Naive thymus-derived CD8-positive, alpha-beta T cell (primary cell): ENCODE measurements at places on chromosomes 11 and 22. TPM values are rescaled to one million over a fixed set of nuclear protein-coding genes. Genes with fewer than 3 reads are reported as not detected.

DNA sequence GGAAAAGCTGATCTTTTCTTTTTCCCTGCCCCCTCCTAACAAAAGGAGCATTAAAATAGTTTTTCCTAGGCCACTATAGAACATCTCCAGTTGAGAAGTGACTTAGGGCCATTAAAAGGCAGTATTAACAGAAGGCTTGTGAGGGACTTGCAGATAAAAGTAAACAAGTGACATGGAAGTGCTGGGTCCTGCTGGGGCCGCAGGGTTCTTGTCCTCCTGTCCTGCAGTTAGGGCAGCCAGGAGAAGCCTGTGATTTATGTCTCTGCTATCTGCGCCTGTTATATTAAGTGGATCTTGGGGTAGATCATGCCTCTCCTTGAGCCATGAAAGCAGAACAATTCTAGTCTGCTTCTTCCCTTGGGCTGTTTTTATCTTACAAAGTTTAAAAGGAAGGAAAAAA lies 271.4 kb upstream of the C11orf87 start:
- no peak overlapping the region for H3K4me3 ChIP-seq
- no peaks in the 10 kb centered on the region for H3K27me3 ChIP-seq
- no peak for DNase-seq
- H3K27ac ChIP-seq, result no peak overlapping the region
- H3K36me3 ChIP-seq, result no peaks in the 10 kb centered on the region
- no peaks in the 10 kb centered on the region for H3K4me1 ChIP-seq

DNA sequence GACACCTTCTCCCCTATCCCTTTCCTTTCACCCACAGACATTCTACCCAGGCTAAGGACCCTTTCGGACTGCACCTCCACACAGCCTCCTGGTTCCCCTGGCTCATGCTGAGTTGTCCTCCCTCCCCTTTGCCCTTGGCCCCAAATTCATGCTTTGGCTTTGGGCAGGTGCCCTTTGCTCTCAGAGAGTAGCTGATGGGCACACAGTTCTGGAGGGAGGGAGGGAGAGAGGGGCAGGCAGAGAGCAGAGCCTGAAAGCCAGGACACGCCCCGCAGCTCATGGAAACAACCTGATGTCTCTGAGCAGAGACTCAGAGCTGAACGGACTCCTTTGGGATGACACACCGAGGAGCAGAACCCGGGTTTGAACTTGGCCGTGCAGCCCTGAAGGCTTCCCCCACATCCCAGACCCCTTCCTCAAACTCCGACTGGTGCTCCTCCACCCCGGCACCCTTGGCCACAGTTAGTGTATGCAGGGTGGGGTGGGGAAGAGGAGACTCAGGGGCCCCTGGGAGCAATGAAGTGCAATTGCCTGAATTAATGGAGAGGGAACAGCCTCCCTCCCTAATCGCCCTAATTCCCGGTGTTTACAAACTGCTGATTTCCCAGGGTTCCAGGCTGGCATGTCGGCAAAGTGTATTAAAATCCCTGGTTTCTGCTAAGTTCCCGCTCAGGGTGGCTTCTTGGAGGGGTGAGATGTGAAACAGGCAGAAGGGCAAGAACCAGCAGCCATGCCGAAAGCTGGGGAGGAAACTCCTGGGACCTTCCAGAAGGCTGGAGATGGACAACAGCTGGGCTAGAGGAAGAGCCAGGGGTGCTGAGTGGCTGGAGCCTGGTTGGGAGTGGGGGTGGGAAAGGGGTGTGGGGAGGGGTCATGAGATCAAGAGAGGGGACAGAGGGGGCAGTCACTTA lies 71.2 kb upstream of the SHISAL1 start:
- no peak for DNase-seq
- H3K4me1 ChIP-seq, result peaks cover 2% of the 10 kb centered on the region
- no peaks in the 10 kb centered on the region for H3K36me3 ChIP-seq
- H3K27ac ChIP-seq, result no peak overlapping the region

DNA sequence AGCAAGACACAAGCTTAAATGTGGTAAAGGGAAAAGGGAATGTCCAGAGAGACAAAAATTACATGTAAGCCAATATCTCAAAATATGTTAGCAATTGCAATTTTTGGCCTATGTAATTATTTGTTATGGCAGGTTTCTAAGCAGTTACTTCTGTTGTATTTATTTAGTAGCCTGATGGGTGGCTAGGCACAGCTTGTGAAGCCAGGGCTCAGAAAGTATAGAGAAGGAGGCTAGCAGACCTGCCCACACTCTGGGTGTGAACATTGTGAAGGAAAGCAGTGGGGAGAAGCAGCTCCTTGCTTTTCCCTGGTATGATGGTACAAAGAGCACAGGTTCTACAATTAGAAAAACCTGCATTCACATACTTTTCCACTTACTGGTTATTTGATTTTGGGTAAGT lies 196.5 kb upstream of the PGR start:
- H3K36me3 ChIP-seq, result no peaks in the 10 kb centered on the region
- DNase-seq, result no peak
- H3K4me1 ChIP-seq, result no peaks in the 10 kb centered on the region
- no peak overlapping the region for H3K27ac ChIP-seq
- no peaks in the 10 kb centered on the region for H3K27me3 ChIP-seq

TECTA gene
- total RNA-seq, result 0.58 TPM

GRCh38 chr11:121964591-121964990 lies 151.4 kb downstream of the BLID start:
- H3K4me3 ChIP-seq, result no peak overlapping the region
- no peak for DNase-seq
- no peak overlapping the region for H3K27ac ChIP-seq
- H3K36me3 ChIP-seq, result no peaks in the 10 kb centered on the region

GRCh38 chr11:122096272-122097112 lies 19.5 kb downstream of the BLID start:
- H3K4me3 ChIP-seq, result no peak overlapping the region
- peaks cover 43% of the 10 kb centered on the region for H3K27me3 ChIP-seq
- peaks cover 4% of the 10 kb centered on the region for H3K4me1 ChIP-seq

- H3K27ac ChIP-seq, result no peak overlapping the region
- peaks cover 4% of the 10 kb centered on the region for H3K36me3 ChIP-seq
- DNase-seq, result no peak
- H3K27me3 ChIP-seq, result peaks cover 3% of the 10 kb centered on the region
- H3K4me1 ChIP-seq, result no peaks in the 10 kb centered on the region
Measured at GRCh38 chr11:112417339-112417738, 156.7 kb upstream of the PLET1 start.

DNA sequence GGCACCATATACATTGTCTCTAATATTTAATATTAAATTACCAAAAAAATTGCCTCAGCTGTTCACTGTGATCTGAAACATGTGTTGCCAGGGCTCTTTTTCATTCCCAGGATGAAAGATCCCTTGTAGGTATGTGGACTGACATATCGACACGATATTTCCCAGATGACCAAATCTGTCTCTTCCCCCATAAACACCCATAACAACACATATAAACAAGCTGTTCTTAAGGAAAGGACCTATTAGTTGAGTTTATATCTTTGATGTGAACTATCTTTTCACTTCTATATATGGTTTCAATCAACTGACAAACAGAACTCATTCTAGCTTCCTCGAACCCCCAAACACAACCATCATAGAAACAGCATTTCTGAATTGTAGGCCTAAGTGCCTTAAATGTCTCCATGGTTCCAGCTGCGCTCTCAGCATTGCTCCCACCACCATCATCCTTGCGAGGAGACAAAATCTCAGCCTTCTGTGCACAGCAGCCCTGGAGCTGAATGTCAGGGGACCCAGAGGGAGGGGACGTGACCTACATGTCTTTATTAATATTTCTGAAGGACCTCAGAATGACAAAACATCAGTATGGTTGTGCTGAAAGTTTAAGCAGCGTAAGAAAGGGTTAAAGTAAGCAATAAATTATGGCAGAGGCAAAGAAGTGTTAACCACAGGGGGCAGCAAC lies 67.0 kb downstream of the ETS1 start:
- H3K4me3 ChIP-seq, result peak overlapping the region; percentile 99
- no peak for DNase-seq
- no peaks in the 10 kb centered on the region for H3K27me3 ChIP-seq
- peak overlapping the region; percentile 95 for H3K27ac ChIP-seq

OR51A7 gene
- total RNA-seq, result not detected

TREH gene
- total RNA-seq, result not detected

GRCh38 chr11:95556342-95557163 lies 233.0 kb downstream of the FAM76B start:
- H3K27me3 ChIP-seq, result no peaks in the 10 kb centered on the region
- no peak overlapping the region for H3K4me3 ChIP-seq
- DNase-seq, result no peak
- peaks cover 7% of the 10 kb centered on the region for H3K4me1 ChIP-seq

DNA sequence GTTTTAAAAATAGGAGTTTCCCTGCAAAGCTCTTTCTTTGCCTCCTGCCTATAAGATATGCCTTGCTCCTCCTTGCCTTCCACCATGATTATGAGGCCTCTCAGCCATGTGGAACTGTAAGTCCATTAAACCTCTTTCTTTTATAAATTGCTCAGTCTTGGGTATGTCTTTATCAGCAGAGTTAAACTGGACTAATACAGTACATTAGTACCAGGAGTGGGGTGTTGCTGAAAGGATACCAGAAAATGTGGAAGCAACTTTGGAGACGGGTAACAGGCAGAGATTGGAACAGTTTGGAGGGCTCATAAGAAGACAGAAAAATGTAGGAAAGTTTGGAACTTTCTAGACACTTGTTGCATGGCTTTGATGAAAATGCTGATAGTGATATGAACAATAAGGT lies 709.9 kb downstream of the LUZP2 start:
- DNase-seq, result no peak
- no peak overlapping the region for H3K27ac ChIP-seq
- no peaks in the 10 kb centered on the region for H3K27me3 ChIP-seq
- no peaks in the 10 kb centered on the region for H3K36me3 ChIP-seq
- no peaks in the 10 kb centered on the region for H3K4me1 ChIP-seq

SMC1B gene
- total RNA-seq, result not detected

STARD10 gene
- total RNA-seq, result 11.8 TPM

CHRM4 gene
- total RNA-seq, result 0.25 TPM

DNA sequence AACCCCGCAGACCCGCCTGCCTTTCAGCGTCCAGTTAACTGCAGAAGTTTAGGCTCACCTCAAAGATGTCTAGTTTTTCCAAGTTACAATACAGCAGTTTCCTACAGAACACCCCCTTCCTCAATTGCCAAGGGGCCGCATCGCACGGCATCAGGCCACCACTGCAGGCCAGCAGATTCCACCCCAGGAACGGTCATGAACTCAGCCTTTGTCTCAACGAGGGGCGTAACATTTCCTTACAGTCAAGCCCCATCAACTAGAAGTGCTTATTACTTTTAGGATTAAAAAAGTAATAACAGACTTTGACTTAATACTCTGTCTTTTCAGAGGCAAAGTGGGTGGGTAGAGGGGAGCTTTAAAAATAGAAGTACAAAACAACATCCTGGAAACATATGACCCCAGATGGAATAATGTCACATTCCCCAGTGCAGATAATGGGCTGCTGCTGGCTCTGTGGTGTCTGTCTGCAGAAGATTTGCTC lies 36.3 kb downstream of the PPP2R1B start:
- peaks cover 2% of the 10 kb centered on the region for H3K4me1 ChIP-seq
- no peak for DNase-seq
- peak overlapping the region; percentile 52 for H3K27ac ChIP-seq
- H3K4me3 ChIP-seq, result no peak overlapping the region
- H3K36me3 ChIP-seq, result peaks cover 26% of the 10 kb centered on the region

DNA sequence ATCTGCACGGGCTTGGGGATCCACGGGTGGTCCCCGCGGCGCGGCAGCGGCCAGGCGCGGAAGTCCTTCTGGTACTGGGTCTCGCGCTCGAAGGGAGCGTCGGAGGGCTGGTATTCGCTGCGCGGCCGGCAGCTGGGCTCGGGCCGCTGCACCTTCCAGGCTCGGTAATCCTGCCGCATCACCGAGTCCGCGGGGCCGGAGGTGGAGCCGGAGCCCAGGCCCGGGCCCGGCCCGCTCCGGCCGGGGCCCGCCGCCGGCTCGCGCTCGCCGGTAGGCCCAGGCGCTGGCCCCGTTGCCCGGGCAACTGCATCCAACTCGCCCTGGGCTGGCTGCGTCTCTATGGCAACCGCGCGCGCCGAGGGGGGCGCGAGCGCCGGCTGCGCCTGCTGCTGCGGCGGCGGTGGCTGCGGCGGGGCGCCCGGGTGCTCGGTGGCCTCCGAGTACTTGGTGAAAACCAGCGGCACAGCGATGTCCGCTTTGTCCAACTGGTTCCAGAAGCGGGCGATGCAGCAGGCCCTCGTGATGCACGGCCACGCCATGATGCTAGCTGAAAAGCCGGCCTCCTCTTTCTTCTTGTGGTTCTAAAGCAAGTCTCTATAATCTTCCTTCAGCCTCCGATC lies 897 bp downstream of the MAP6 start:
- no peak overlapping the region for H3K27ac ChIP-seq
- H3K4me1 ChIP-seq, result peaks cover 10% of the 10 kb centered on the region
- peak overlapping the region; percentile 82 for H3K4me3 ChIP-seq
- H3K36me3 ChIP-seq, result no peaks in the 10 kb centered on the region

DEFB108B gene
- total RNA-seq, result not detected

MYRF gene
- 0.68 TPM for total RNA-seq

DNA sequence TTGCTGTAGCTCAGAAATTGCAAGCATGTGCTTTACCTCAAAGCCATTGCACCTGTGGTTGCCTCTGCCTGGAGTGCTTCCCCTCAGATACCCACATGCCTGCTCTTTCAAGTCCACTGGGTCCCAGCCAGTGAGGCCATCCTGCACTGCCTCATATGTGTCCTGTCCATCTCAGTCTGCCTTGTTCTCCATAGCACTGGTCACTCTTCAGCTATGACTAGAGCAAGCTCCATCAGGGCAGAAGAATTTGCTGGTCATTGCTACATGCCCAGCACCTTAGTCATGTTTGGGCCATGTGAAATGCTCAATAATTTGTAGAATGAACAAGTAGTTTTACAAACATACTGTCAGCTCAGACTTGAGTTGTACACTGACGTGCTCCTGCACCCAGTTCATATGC lies 64.4 kb upstream of the HORMAD2 start:
- no peaks in the 10 kb centered on the region for H3K27me3 ChIP-seq
- H3K27ac ChIP-seq, result no peak overlapping the region
- H3K4me1 ChIP-seq, result no peaks in the 10 kb centered on the region
- H3K4me3 ChIP-seq, result no peak overlapping the region
- peaks cover 50% of the 10 kb centered on the region for H3K36me3 ChIP-seq

OR52J3 gene
- total RNA-seq, result not detected

- H3K27me3 ChIP-seq, result peaks cover 27% of the 10 kb centered on the region
- no peak overlapping the region for H3K27ac ChIP-seq
- no peaks in the 10 kb centered on the region for H3K4me1 ChIP-seq
- no peaks in the 10 kb centered on the region for H3K36me3 ChIP-seq
Measured at GRCh38 chr11:94297985-94298576, 6.3 kb upstream of the IZUMO1R start.

C22orf31 gene
- not detected for total RNA-seq

PGA5 gene
- not detected for total RNA-seq

DNA sequence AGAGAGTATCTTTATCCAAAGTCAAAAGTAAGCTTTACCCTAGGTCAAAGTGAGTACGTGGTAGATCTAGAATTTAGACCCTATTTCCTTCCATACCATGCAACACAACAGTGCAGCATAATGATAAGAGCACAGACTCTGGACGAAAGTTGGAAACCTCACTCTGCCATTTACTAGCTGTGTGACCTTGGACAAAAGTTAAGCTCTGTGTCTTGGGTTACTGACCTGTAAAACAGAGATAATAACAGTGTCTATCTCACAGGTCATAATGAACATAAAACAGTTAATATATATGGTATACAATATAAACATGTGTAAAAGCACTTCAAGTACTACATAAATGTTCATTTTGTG lies 13.6 kb upstream of the CHRNA10 start:
- H3K27me3 ChIP-seq, result no peaks in the 10 kb centered on the region
- H3K36me3 ChIP-seq, result peaks cover 6% of the 10 kb centered on the region
- no peak overlapping the region for H3K4me3 ChIP-seq

GRCh38 chr11:82906236-82906635 lies 4.7 kb downstream of the DDIAS start:
- no peak overlapping the region for H3K27ac ChIP-seq
- peak overlapping the region; percentile 7 for H3K4me3 ChIP-seq
- no peak for DNase-seq
- H3K4me1 ChIP-seq, result peaks cover 46% of the 10 kb centered on the region

- DNase-seq, result no peak
- H3K4me3 ChIP-seq, result no peak overlapping the region
- H3K27me3 ChIP-seq, result peaks cover 44% of the 10 kb centered on the region
- H3K4me1 ChIP-seq, result no peaks in the 10 kb centered on the region
Measured at GRCh38 chr22:36587289-36588154, 58.6 kb upstream of the EIF3D start.
